Body of pancreas (tissue), 4 donors: ENCODE measurements at places on chromosomes 11 and 22. TPM values are rescaled to one million over a fixed set of nuclear protein-coding genes. Genes with fewer than 3 reads are reported as not detected.

C22orf42 gene
- total RNA-seq, result 1.6 TPM

DNA sequence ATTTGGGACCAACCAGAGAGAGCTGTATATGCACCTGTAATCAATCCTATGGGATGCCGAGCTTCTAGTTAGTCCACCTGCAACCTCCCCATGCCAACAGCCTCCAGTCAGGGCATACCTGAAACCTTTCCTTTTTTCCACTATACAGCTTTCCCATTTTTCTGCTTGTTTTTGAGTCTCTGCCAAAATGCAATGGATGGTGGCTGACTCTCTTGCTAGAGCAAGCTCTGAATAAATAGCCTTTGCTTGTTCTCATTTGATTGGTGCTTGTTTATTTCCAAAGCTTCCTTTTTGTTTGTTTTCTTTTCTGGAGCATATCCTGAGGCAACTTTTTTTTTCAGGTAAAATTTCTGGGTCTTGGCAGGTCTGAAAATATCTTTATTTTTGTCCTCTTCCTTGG lies 58.0 kb upstream of the PLET1 start:
- H3K27ac ChIP-seq, result no peak overlapping the region
- DNase-seq, result no peak
- peaks cover 23% of the 10 kb centered on the region for H3K4me1 ChIP-seq
- no peaks in the 10 kb centered on the region for H3K27me3 ChIP-seq

- DNase-seq, result no peak
- H3K36me3 ChIP-seq, result no peaks in the 10 kb centered on the region
- no peak overlapping the region for H3K27ac ChIP-seq
Observed at GRCh38 chr11:114624455-114625207, 29.0 kb upstream of the NXPE4 start.

- peak; percentile 76 for DNase-seq
- no peaks in the 10 kb centered on the region for H3K36me3 ChIP-seq
- H3K27me3 ChIP-seq, result no peaks in the 10 kb centered on the region
- H3K27ac ChIP-seq, result peak overlapping the region; percentile 83
Observed at GRCh38 chr11:111774955-111775710, 8.9 kb upstream of the PPP2R1B start.

RFPL2 gene
- not detected for total RNA-seq

DNA sequence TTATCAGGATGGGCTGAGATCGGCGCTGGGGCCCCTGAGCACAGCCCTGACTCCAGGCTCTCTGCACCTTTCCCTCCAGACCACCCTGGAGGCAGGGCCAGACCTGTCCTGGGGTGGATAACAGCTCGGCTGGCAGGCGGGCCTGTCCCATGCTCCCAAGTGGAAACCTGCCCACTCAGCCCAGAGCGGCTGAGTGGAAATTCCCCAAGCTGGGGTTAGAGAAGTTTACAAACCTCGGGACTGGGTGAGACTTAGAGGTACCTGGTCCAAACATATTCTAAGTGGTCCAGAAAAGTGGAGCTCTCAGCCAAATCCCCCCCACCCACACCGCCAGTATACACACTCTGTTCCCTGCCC lies 4.8 kb upstream of the FXYD2 start:
- H3K27me3 ChIP-seq, result no peaks in the 10 kb centered on the region
- no peak overlapping the region for H3K4me3 ChIP-seq
- peak overlapping the region; percentile 86 for H3K27ac ChIP-seq
- H3K4me1 ChIP-seq, result peaks cover 91% of the 10 kb centered on the region
- DNase-seq, result peak; percentile 12

DNA sequence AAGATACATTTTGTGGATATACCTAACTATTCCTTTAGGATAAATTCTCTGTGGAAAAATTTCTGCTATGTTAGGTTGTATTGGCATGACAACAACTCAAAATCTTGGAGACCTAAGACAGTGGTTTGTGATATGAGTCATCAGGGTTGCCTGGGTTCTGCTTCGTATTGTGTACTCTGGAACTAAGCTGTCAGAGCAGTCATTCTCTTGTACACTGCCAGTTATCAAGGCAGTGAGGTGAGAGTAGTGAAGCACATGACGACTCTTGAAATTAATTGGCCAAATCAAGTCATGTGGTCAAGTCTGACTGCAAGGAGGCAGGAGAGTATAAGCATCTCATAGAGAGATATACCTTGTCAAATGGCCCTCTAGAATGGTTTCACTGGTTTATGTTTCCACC lies 104.4 kb downstream of the FANCF start:
- H3K36me3 ChIP-seq, result no peaks in the 10 kb centered on the region
- H3K27ac ChIP-seq, result no peak overlapping the region
- no peaks in the 10 kb centered on the region for H3K27me3 ChIP-seq

GRCh38 chr11:125351033-125351867 lies 144.8 kb downstream of the FEZ1 start:
- H3K36me3 ChIP-seq, result no peaks in the 10 kb centered on the region
- no peak overlapping the region for H3K4me3 ChIP-seq
- no peak overlapping the region for H3K27ac ChIP-seq
- no peaks in the 10 kb centered on the region for H3K27me3 ChIP-seq
- no peaks in the 10 kb centered on the region for H3K4me1 ChIP-seq
- DNase-seq, result no peak

DNA sequence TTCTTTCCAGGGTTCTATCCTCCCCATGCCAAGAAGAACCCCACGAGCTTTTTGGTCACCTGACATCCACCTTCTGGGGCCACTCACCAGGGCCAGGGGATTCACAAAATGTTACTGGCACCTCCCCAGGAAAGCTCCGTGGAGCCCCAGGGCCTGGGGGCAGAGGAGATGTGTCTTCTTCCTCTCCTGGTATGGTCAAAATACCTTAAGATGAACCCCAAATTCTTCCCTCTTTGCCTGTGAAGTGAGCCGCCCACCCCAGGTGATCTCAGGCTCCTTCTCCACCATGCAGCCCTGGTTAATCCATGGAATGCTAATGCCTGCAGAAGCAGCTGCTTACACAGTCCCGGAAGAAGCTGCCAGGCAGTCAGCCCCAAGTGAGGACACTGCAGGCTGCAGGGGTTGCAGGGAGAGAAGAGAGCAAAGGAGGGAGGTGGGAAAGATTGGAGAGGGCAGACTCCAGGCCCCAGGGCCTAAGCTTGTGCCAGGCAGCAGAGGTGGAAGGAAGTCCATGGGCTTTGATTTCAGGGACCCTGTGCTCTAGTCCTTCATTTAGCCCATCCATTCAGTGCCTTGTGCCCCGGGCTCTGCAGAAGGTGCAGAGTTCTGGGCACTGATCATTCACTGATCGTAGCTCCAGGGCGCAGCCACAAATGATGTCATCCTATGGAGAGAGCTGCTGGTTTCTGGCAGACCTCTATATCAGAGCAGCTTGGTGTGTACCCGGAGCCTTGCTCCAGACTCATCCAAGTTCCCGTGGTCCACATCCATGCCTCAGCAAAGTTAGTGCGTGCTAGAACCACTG lies 127.9 kb upstream of the NECTIN1 start:
- no peak overlapping the region for H3K4me3 ChIP-seq
- no peak for DNase-seq
- H3K27ac ChIP-seq, result no peak overlapping the region
- no peaks in the 10 kb centered on the region for H3K4me1 ChIP-seq
- H3K27me3 ChIP-seq, result no peaks in the 10 kb centered on the region

GRCh38 chr11:102950622-102951081 lies 4.9 kb downstream of the MMP13 start:
- H3K4me3 ChIP-seq, result no peak overlapping the region
- no peaks in the 10 kb centered on the region for H3K4me1 ChIP-seq

DGAT2 gene
- total RNA-seq, result 38.6 TPM

GRCh38 chr11:69204941-69205742 lies 49.4 kb downstream of the SMIM38 start:
- H3K36me3 ChIP-seq, result no peaks in the 10 kb centered on the region
- H3K27ac ChIP-seq, result no peak overlapping the region
- no peak for DNase-seq
- no peak overlapping the region for H3K4me3 ChIP-seq
- no peaks in the 10 kb centered on the region for H3K27me3 ChIP-seq

DNA sequence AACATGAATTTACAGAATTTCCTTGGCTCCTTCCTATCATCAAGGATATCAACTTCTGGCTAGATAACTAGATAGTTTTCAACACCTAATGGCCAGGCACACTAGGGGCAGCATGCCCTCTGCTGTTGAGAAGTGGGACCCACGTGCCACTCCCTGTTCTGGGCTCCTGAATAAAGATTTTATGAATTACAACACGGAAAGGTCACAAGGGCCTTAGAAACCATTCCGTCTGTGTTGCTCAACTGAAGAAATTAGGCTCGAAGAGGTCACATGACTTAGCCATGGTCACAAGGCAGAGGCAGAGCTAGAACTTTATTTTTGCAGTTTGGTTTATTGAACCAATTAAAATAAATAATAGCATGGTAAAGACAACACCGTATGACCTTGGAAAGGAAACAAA lies 36.0 kb downstream of the PRCP start:
- peak; percentile 72 for DNase-seq
- H3K36me3 ChIP-seq, result no peaks in the 10 kb centered on the region
- no peak overlapping the region for H3K4me3 ChIP-seq

- H3K4me3 ChIP-seq, result no peak overlapping the region
- H3K36me3 ChIP-seq, result no peaks in the 10 kb centered on the region
- H3K4me1 ChIP-seq, result peaks cover 45% of the 10 kb centered on the region
- no peaks in the 10 kb centered on the region for H3K27me3 ChIP-seq
- peak; percentile 69 for DNase-seq
- peak overlapping the region; percentile 74 for H3K27ac ChIP-seq
Observed at GRCh38 chr11:119316016-119316728, 758 bp downstream of the MCAM start.

- H3K27ac ChIP-seq, result no peak overlapping the region
- H3K4me3 ChIP-seq, result no peak overlapping the region
- H3K27me3 ChIP-seq, result no peaks in the 10 kb centered on the region
- no peak for DNase-seq
Observed at GRCh38 chr11:86469491-86470388, 95.1 kb downstream of the CCDC81 start.

DNA sequence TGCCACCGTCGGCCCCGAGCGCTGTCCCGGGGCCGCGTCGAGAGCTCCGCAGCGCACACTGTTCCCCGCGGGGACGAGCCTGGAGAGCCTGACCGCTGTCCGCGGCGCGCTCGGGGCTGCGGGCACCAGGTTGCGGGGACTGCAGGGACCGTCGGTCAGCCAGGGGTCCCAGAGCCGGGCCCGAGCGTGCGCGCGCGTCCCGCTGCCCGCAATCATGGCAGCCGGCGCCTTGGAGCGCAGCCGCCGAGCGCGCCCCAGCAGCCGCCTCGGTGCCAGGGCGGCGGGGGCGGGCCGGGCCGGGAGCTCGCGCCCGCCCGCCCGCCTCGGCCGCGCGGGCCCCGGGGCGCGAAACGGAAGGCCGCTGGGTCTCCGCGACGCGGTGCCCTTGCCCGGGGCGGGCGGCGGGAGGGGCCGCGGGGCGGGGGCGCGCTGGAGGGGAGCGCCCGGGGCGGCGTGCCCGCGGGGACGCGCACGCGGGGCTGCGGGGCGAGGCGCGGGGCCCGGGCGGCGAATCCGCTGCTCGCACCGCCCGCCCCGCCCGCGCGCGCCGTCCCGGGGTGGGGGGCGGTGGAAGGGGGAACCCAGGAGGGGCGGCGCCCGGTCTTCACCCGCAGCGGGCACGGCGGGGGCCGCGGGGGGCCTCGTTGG lies 79.4 kb upstream of the PPARA start:
- peak overlapping the region; percentile 100 for H3K27ac ChIP-seq
- H3K4me1 ChIP-seq, result peaks cover 49% of the 10 kb centered on the region
- no peaks in the 10 kb centered on the region for H3K36me3 ChIP-seq
- peak overlapping the region; percentile 30 for H3K4me3 ChIP-seq
- H3K27me3 ChIP-seq, result no peaks in the 10 kb centered on the region

OR8D4 gene
- 1.6 TPM for total RNA-seq

- H3K4me3 ChIP-seq, result no peak overlapping the region
- H3K27me3 ChIP-seq, result no peaks in the 10 kb centered on the region
- no peaks in the 10 kb centered on the region for H3K36me3 ChIP-seq
- H3K27ac ChIP-seq, result no peak overlapping the region
- H3K4me1 ChIP-seq, result no peaks in the 10 kb centered on the region
Observed at GRCh38 chr11:107783121-107783520, 71.3 kb upstream of the SLN start.
